ENCODE measurements at places on chromosomes 7 and 10.
A peak's percentile ranks its signal among the peaks of the same experiment; 100 is the strongest.

DNA sequence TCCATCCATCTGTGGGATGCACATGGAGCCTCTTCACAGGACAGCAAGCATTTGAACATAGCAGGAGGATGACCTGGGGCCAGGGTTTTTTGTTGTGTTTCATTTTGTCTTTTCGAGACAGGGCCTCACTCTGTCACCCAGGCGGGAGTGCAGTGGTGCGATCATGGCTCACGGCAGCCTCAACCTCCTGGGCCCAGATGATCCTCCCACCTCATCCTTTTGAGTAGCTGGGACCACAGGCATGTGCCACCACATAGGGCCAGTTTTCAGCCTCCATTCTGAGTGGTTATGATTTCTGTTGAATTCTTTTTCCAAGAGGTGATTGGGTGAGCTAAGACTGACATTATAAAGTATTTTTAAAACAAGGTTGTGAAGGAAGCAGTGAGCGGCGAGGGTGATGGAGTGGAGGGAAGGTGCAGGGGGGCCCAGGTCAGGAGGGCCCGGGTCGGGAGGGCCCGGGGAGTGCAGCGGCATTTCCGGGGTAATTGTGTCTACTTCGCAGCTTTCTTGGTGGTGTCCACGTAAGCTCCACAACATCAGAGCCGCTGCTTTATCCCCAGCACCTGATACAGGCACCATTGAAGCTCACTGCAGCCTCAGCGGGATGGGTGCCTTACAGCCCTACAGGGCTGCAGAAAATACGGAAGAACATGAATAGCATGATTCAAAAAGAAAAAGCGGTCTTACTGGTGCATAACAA lies 12.0 kb upstream of the LARP4B start:
- DNase-seq = no peak

GRCh38 chr10:63391812-63392211 lies 74.0 kb downstream of the JMJD1C start:
- no peak for DNase-seq

DNA sequence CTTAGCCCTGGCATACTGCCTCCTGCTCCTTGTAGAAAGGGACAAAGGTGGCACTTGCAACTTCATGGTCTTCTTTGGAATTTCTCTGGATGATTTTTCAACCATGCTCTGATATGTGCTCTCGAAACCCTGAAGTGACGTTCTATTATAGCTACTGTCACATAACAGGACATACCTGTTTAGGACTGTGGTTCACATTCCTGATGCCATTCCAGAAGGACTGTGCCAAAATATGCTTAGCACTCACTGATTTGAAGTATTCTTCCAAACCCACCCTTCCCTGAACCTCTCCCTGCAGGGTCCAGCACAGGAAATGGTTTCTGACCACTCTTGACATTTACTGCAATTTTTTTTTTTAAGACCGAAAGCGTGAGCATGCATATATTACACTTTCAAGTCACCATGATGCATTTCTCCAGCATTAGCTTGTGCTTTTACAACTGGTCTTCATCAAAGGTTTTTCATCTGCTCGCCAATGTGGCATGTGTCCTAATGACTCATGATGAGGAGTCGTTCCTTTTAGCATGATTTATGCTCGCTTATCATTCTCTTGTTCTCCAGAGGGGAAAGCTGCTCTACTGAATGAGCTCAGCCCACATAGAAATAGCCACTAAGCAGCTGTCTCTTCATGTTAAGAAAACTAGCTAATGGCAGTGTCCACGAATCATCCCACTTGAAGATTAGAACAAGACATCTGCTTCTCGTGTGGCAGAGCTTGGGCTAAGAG lies 135.2 kb downstream of the ADAM12 start:
- DNase-seq = peak; percentile 99

DNA sequence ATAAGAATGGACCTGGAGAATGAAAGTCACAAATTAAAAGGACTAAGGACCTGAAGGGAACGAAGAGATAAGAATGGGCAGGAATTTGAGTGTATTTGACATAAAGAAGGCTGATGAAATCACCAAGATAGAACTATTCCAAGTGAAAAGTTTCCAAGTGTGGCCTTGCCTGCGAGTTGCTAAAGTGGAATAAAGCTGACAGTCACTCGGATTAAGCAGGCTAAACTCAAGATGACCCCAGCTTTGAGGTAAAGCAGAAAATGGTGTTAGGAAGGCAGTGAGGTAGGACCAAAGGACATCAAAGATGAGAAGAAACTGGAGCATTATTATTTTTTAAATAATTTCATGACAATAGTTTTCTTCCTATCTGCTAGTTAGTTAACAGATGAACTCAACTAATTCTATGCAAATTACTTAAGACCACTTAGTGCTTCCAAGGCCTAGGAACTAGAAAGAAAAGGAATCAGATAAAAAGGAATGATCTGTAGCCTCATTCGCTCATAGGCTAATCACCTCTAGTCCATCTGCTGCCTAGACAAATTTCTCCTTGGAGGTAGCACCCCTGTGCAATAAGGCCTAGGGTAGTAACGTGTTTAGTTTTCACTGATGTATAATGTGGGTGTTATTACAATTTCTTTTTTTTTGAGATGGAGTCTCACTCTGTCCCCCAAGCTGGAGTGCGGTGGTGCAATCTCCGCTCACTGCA lies 34.5 kb downstream of the EZH2 start:
- no peak for DNase-seq

DNA sequence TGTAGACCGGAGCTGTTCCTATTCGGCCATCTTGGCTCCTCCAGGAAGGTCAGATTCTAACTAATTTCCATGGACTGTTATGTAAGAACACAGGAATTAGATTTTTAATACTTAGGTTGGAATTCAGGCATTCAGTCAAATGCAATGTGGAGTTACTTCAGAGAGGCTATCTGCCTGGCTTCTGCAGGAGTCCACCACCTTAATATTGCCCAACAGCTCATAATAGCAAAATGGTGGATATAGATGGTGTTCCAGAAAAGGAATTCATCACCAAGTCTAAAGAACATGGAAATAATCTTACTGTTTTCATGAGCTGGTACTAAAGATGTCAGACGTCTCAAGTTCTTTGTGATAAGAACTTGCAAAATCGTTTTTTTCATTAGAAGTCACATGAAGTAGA lies 39.5 kb downstream of the CRHR2 start:
- no peak for DNase-seq

- DNase-seq = no peak
Observed at GRCh38 chr10:114683593-114683992, 25.5 kb upstream of the ABLIM1 start.

DNA sequence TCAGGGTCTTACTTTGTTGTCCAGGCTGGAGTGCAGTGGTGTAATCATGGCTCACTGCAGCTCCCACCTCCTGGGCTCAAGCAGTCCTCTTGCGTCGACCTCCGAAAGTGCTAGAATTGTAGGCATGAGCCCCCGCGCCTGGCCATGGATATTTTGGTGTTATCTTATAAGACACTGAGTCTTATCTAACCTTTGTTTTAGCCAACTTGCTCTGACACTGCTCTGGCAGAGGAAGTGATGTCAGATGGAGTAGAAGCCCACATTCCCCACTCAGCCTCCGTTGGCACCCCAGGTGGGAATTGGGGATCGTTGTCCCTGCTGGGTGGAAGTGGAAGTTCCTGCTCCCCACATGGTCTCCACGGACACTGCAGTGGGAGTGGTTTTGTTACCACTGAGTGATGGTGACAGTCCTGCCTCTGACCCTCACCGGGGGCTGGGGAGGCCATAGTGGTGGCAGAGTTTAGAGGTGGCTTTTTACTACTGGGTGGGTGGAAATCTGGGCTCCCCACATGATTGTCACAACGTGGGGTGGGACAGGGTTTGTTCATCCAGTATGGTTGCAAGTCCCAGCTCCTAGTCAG lies 98.9 kb downstream of the ANKRD61 start:
- no peak for DNase-seq

GRCh38 chr10:80609331-80609730 lies 71.6 kb downstream of the SH2D4B start:
- DNase-seq = no peak

DNA sequence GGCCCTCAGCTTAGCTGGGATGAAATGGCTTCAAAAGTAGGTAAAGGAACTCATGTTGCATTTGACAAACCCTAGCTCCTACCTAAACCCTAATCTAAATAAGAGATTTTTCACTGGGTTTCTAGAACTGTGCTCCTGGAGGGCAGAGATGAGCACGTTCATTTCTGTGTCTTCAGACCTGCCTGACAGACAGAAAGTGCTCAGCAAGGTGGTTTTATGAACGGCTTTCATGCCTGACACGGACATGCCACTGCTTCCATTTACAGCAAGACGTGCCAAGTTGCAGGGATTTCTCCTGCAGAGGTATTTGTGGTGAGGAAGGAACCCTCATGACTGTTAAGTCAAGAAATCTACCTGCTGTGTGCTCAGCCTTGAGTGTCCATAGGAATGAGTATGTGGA lies 83.5 kb upstream of the KMT2C start:
- no peak for DNase-seq

GRCh38 chr7:28505867-28506266 lies 93.5 kb downstream of the CREB5 start:
- no peak for DNase-seq

DNA sequence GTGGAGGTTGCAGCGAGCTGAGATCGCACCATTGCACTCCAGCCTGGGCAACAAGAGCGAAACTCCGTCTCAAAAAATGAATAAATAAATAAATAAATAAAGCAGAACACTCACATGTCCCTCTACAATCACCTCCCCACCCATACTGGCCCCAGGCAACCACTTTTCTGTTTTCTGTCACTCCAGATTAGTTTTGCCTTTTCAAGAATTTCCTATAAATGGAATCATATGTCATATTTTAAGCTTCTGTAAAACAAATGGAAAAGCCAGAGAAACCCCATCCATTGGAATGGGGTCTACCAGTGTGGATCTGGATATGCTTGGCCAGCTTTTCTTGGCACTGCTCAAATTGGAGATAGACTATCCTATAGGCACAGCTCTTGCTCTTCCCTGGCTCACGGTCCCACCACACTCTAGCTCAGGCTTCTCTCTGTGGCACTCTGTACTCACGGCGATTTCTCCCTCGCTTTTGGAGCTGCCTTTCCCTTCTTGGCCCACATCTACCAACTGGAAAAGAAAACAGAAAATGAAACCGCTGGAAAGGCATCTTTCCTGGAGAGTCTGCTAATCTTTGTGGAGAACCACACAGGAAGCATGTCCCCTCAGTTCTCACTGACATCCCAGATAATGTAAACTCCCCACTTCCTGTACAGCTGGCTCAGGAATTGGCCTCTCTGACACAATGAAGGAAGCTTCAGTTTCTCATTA lies 210.1 kb downstream of the JCAD start:
- peak; percentile 58 for DNase-seq

DNA sequence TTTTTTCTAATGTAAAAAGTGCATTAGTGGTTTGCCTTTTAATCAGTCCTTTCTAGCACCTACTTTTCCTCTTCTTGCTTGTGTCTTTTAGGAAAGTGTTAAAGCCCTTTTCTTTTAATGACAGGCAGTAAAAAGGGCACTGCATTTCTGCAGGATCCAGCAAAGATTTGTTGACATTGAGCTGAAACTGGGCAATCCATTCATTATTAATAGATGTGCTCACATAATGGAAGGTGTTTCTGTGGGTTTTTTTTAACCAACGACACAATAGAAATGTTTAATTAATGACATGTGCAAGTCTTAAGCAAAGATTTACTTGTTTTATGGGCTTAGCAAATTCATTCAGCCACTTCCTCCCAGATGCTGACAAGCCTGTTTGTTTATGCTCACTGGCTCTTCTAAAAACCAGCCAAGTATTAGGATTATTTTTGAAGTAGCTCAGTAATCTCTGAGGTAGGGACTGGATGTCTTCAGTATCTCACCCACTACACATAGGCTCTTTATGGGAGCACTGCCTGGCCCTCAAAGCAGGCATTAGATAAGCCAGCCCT lies 1201.1 kb downstream of the SORCS1 start:
- no peak for DNase-seq

- DNase-seq = no peak
Observed at GRCh38 chr10:118511711-118512110, 83.7 kb downstream of the PRLHR start.

DNA sequence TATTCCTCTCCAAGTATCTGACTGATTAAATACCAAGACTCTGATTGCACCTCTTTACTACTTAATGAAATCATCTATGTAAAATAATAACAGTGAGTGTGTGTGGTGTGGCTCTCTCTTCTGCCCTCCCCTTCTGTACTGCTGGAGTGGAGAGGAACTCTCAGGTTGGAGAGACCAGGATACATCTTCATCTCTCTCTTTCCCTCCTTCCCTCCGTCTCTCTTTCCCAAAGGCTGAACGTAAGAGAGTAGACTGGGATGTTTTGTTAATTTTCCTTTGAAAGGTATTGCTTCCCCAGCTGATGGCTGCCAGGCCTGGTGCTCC lies 272 bp upstream of the GJC3 start:
- no peak for DNase-seq

- no peak for DNase-seq
Observed at GRCh38 chr10:2005546-2005945, 268.2 kb upstream of the ADARB2 start.

DNA sequence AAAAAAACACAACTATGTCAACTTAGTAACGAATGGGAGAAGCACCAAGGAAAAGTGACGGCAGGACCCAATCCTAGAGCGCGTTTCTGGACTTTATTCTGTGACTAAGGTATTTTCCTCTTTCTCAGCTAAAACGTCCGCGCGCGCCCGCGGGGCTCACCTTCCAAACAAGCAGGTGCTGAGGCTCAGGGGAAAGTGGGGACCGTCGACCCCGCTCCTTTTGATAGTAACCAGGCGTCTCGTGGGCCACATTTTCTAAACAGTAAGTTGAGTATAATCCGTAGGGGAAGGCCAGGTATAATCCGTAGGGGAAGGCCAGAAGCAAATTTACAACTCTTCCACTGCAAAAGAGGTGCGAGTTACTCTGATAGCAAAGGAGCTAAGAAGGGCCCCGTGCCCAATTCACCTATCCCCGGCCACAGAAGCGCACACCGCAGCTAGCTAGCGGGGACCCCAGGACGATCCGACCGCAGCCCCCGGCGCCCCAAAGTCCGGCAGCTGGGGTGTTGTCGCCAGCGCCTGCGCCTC lies 743 bp downstream of the MKI67 start:
- DNase-seq = no peak

GRCh38 chr7:37920849-37921805 lies 687 bp downstream of the EPDR1 start:
- DNase-seq = no peak

GRCh38 chr7:73308074-73308664 lies 457 bp downstream of the NSUN5 start:
- DNase-seq = no peak

DNA sequence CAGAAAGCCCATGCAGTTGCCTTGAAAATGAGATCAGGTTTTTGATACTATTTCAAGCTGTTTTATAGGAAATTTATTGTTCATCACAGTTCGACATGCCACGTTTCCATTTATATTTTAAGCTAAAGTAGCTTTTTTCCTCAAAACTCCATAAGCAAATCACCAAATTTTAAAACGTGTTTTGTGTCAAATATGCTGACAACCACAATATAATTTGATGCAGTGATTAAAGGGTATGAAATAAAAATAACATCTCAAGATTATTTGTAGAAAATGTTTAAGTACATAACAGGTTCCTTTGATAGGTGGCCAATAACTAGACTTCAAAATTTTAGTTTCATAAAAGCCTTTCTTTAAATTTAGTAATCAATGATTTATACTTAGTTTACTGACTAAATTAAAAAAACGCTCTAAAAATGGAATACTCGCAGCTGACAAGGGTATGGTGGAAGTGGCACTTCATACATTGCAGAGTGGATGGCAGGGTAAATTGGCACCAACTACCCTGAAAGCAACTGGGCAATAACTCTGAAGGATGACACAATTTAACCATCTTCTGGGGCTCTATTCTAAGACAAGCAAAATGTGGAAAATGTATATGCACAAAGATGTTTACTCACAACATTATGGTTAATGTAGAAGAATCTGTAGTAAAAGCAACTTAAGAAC lies 481.6 kb downstream of the TNS3 start:
- no peak for DNase-seq

GRCh38 chr7:117986645-117987269 lies 113.5 kb upstream of the CTTNBP2 start:
- DNase-seq = no peak

- peak; percentile 7 for DNase-seq
Observed at GRCh38 chr7:93316730-93317129, 84.6 kb downstream of the VPS50 start.
